Panc1 (cell line): ENCODE measurements at places on chromosomes 7 and 10.

- no peak for DNase-seq
These were observed 1.8 kb downstream of the HOXA10 start for GRCh38 chr7:27172315-27172774.

GRCh38 chr7:155538293-155538692 lies 8.1 kb downstream of the CNPY1 start:
- DNase-seq = no peak

- DNase-seq = no peak
These were observed 31.9 kb downstream of the ANXA8 start for GRCh38 chr10:47451998-47452494.

DNA sequence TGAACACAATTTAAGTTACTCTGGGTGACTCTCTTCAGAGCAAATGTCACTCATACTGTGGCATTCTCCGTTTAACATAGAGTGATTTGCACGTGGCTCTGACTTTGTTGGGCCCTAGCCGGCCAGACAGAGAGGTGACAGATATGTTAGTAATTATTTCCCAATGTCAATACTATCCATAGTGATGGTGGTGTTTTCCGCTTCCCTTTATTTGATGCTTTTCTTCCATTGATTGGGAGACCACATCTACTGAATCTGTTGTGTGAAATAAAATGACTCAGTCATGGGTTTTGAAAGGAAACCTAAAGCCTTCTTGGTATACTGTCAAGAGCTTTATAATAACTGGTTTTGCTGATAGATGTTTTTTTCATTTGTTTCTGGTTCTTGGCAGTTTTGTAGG lies 7.4 kb downstream of the AVL9 start:
- no peak for DNase-seq

DNA sequence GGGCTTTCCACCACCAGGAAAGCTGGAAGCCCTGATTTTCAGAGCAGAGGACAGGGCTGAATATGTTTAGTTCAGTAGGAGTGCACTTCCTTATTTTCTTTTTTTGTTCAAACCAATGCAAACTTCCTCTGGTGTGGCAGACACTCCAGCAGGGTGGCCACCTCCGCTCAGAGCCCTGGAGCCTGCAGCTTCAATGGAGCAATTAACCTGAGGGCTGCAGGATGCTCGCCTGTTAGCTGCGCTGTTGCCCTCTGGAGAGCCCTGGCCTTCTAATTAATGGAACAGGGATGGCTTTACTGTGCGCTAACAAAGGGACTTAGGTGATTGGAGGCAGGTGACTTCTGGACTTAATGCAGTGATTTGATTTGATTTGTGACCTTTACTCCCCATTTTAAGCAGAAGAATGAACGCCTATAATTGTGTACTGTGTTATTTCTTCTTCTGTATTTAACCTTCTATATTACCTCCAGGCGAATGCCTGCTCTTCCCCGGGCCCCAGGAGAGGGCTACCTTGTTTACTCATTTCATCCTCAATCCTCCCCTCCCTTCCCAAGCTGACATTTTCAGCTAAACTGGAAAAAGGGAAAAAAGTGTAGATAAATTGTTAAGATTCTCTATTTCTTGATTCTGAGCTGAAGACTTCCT lies 123.0 kb upstream of the CTBP2 start:
- DNase-seq = no peak

DNA sequence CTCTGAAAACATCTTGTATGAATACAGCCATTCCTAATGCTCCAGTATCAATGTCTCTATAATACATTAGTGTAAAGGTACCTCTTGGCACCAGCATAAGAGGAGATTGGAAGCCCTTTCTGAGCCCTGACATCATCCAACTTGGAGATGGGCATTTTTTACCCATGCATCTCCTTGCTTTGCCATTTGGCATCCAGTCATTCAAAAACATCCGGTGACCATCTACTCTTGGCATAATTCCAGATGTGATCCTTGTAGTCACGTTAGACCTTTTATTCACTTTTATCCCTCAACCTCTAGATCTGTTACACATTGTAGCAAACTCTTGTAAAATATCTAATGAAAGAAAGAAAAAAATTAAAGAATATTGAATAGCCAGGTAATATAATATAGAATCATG lies 17.9 kb upstream of the SGMS1 start:
- DNase-seq = no peak

DNA sequence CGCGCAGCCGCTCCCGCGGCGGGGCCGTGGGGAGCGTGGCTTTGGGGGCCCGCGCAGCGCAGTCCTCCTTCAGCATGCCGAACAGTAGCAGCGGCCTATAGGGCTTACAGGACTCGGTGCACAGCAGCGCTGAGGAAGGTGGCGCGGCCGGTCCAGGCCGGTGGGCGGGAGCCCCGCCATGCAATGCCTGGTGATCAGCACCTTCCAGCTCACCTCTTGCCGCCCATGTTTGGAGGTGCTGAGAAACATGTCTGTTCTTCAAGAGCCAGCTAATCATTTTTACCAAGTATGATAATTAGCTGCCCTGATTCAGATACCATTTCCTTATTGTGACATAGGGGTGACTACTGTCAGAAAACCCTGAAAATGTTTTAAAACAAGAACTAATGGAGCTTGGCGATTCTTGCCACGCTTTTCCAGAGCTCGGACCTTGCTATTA lies 33.5 kb upstream of the SFTPD start:
- no peak for DNase-seq

- DNase-seq = no peak
These were observed 812 bp downstream of the DOCK1 start for GRCh38 chr10:126905776-126906703.

GRCh38 chr10:93261961-93262610 lies 188.4 kb downstream of the CYP26A1 start:
- no peak for DNase-seq

DNA sequence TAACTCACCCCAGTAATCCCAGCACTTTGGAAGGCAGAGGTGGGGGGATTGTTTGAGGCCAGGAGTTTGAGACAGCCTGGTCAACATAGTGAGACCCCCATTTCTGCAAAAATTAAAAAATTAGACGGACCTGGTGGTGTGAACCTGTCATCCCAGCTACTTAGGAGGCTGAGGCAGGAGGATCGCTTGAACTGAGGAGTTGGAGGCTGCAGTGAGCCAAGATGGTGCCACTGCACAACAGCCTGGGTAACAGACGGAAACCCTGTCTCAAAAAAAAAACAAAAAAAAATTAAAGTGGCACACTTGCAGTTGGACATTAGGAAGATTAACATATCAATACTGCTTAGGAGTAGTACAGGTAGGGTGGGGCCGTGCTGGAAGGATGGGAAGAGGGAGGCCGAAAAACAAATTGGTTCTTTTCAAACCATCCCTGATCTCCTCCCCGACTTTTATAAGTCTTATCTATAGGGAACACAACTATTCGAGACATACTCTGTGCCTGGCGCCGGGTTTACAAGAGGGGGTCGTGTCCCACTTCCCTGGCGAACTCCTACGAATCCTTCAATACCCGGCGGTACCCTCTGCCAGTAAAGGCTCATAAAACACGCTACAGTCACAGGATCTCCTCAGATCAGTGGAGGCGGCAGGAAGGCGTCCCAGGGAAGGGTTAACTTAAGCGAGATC lies 628 bp downstream of the TAF6 start:
- DNase-seq = no peak

- no peak for DNase-seq
These were observed 85.1 kb downstream of the MGMT start for GRCh38 chr10:129552119-129552518.

GRCh38 chr10:34626158-34626880 lies 188.8 kb downstream of the PARD3 start:
- DNase-seq = no peak

DNA sequence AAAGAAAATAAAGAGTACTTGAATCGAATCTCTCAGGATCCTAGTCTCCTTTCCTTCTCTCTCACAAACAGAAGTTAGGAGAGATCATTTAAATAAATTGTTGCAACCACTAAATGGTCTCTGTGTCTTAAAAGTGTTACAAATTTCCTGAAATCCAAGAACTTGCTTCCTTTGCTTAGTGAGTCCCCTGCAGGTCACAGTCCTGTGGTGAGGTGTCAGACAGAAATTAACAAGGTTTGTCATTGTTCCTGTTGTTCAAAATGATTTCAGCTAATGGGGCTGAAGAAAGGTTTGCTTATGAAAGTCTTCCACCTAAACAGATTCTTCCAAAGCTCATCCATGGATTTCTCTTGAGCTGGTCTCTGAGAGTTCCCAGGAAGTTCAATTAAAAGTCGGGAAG lies 151.6 kb upstream of the SLC26A5 start:
- no peak for DNase-seq

GRCh38 chr7:80731281-80731680 lies 92.8 kb downstream of the CD36 start:
- no peak for DNase-seq

GRCh38 chr10:6823770-6824169 lies 243.7 kb upstream of the PRKCQ start:
- no peak for DNase-seq

GRCh38 chr7:27547401-27547800 lies 115.3 kb downstream of the HIBADH start:
- DNase-seq = no peak

DNA sequence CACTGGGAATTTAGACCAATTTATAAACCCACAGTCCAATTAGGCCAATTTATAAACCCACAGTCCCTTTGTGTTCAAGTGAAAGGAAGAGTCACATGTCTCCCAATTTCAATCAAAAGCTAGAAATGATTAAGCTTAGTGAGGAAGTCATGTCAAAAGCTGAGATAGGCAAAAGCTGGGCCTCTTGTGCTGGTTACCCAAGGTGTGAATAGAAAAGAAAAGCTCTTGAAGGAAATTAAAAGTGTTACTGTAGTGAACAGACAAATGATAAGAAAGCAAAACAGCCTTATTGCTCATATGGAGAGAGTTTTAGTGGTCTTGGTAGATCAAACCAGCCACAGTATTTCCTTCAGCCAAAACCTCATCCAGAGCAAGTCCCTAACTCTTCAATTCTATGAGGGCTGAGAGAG lies 245.0 kb downstream of the HDAC9 start:
- no peak for DNase-seq

- no peak for DNase-seq
These were observed 118.2 kb upstream of the C7orf33 start for GRCh38 chr7:148472406-148472805.
